ENCODE measurements at places on chromosomes 1 and 21.

GRCh38 chr1:155860970-155861510 lies 1.7 kb downstream of the SYT11 start:
- peak; percentile 13 for DNase-seq

- no peak for DNase-seq
Observed at GRCh38 chr21:18705971-18706370, 302.4 kb upstream of the TMPRSS15 start.

GRCh38 chr1:173405834-173406233 lies 71.3 kb upstream of the PRDX6 start:
- no peak for DNase-seq

DNA sequence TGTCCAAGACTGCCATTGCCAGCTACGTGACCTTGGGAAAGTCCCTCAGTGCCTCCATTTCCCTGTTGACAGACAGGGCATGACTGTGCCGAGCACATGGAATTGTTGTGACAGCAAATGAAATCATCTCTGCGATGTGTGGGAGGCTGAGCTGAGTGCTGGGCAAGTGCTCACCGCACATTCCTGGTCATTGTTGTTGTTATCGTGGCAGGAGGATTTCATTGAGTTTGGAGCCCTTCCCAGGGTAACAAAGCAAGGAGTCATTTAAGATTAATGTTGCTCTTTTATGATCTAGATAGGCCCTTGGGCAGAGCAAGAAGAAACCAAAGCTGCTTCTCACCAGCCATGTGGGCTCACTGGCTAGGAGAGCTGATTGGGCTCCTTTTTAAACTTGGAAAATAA lies 39.6 kb upstream of the ITPKB start:
- DNase-seq: no peak

DNA sequence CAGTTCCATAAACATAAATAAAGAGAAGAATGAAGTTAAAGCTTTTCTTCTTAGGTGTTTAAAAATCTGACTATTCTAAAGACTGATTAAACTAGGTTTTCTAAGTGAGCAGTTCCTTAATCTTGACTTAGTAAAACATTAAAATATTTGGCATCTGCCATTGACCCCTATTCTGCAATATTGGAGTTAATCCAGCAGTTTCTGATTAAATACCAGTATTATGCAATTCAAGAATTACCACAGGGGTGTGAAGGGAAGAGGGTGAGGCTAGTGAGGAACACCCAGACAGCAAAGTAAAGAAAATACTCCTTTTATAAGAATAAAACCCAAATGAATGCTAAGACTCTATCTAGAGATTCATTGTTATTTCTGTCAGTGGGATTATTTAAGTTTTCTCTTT lies 40.9 kb downstream of the CLIC4 start:
- no peak for DNase-seq

DNA sequence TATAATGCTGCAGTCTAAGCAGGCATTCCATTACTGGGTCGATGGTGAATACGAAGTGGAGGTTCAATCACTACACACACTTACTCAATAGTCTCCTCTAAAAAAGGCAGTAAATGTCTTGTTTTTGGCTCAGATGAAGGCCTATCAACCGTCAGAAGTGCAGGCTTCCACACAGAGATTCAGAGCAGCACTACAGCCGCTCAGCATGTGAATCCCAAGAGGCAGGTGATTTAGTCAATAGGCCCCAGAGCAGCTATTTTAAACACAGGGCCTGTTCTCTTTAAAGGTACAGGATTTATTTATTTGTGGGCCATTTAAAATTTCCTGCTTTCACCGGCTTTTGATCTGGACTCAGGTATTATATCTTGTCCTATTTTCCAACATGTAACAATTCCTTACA lies 293.7 kb downstream of the RGS7 start:
- no peak for DNase-seq

DNA sequence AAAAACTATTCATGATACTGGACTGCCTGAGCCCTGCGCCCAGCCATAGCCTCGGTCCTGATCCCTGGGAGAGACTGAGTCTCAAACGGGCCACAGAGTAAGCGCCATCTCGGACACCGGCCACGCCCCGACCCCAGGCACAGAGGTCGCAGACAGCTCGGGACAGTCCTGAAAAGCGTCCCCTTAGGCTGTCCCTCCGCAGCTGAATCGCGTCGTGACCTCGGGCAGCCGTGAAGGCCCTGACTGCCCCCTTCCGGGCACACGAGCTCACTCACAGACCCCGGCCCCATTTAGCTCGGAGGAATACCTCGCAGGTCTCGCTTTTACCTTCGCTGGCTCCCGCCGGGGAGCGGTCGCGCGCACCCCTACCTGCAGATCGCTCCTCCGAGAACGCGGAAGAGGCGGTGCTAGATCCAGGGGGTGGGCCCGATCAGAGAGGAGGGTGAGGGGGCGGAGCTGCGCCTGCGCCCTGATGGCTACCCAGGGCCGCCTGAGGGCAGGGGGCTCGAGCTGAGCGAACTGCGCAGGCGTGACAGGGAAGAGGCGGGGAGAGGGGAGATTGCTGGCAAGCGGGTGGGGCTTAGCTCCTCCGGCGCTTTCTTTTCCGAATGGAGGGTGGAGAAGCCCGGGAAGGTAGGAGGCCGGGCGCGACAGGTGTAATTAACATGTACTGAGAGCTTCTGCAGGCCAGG lies at the start of gene MKNK1:
Gene MKNK1, minus strand, starts transcription at position 411 of the 692 bp plus-strand sequence. CDS start 20,941 bp downstream, outside the sequence.
- no peak for DNase-seq

DNA sequence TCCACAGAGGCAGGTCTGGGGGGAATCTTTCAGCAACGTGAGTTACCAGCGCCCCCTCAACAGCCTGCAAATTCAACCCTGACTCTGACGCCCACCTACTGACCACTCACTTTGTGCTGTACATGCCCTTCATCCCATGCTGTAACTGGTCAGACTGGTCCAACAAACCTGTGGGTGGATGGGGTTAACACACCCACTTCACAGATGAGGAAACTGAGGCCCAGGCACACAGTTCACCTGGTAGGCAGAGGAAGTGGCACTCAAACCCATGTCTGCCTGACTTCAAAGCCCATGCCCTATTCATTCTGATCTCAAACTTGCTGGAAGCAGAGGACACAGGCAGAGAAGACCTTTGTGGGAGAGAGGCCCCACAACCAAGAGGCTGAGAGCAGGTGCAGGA lies 172.9 kb downstream of the TRABD2B start:
- DNase-seq: no peak

DNA sequence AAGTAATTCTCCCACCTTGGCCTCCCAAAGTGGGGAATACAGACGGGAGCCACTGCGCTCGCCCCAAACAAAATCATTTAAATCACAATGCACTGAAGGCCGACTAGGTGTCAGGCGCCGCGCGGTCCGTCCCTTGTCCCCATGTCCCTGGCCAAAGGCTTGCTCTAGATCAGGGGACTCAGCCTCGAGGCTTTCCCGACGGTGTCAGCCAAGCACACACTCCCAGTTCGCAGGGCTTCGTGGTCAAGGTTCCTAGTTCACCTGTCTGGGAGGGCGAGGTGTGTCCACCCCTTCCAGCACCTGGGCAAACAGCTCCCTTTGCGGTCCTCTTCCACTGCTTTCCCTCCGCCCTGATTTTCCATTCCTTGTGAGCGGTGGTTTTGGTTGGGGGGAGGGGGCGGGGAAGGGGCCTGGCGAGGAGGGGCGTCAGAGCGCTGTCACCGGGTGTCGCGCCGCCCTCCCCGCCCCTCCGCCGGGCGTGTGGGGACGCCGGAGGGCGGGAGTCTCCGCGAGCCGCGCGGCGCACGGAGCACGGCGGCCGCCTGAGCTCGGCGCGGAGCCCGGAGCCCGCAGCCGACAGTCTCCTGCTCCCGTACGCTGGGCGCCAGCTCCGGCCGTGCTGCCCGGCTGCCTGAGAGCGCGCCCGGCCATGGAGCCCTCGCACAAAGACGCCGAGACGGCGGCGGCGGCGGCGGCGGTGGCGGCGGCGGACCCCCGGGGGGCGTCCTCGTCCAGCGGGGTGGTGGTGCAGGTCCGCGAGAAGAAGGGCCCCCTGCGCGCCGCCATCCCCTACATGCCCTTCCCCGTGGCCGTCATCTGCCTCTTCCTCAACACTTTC lies at the start of gene STUM:
Gene STUM, plus strand, starts transcription at position 509 of the 838 bp plus-strand sequence. Its CDS starts 141 bp downstream, at position 650.
- DNase-seq: peak; percentile 27

- DNase-seq: no peak
Observed at GRCh38 chr1:109078317-109078716, 2.5 kb upstream of the TAF13 start.

- no peak for DNase-seq
Observed at GRCh38 chr1:9503001-9503675, 36.1 kb upstream of the SLC25A33 start.

DNA sequence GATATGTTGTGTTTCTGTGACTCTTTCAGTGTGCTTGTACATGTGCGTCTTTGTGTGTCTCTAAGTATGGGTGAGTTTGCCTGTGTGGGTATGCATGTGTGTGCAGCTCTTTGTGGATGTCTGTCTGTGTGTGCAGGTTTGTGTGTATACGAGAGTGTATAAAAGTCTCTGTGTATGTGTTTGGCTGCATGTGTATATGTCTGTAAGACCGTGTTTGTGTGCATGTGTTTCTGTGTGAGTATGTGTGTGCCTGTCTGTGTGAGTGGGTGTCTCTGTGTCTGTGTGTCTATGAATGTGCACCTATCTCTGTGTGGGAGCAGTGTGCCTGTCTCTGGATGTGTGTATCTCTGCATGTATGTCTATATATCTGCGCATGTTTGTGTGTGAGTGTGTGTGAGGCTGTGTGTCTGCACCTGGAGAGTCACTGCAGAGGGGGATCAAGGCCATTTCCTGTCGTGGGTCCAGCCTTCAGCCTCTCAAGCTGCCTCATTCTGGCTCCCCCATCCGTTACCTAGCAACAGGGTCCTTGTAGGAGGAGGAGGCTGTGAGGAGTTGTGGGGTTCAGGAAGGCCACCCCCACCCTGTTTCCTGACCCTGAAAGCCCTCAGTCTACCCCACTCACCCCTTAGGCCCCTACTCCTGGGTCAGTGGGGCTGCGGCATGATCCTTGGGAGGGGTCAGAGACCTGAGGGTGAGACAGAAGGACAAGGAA lies 10.4 kb downstream of the FGR start:
- no peak for DNase-seq

DNA sequence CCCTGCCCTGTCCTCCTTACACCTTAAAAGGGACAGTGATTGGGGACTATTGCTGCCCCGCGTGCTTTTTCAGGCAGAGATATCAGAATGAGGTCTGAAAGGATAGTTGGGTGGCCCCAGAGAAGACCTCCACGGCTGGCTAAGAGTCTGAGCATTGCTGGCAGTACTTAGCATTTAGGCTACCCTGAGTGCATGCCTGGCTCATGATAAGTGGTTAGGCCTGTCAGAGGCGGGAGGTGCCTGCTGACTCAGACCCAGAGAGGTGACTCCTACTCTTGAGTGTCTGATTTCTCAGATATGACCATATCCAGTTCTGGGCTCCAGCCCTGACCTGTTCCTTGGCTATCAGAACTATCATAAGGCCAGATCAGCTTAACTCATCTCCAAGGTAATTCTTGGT lies 213.7 kb downstream of the PBX1 start:
- DNase-seq: no peak

DNA sequence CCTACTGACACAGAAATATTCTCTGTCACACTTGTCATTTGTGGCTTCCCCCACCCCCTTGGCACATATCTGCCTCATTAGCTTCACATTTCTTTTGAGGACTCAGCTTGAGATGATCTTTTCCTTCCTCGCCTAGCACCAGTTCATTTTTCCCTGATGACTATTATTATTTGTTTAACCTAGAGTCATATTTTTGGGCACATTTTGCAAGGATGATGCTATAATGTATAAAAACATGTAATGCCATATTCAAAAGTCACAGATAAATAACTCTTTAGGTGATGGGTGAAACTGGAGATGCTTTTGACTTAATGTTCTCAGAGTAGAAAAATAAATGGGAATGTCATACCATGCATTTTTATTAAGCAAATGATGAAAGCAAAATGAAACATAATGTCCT lies 202.7 kb downstream of the BACH1 start:
- no peak for DNase-seq

DNA sequence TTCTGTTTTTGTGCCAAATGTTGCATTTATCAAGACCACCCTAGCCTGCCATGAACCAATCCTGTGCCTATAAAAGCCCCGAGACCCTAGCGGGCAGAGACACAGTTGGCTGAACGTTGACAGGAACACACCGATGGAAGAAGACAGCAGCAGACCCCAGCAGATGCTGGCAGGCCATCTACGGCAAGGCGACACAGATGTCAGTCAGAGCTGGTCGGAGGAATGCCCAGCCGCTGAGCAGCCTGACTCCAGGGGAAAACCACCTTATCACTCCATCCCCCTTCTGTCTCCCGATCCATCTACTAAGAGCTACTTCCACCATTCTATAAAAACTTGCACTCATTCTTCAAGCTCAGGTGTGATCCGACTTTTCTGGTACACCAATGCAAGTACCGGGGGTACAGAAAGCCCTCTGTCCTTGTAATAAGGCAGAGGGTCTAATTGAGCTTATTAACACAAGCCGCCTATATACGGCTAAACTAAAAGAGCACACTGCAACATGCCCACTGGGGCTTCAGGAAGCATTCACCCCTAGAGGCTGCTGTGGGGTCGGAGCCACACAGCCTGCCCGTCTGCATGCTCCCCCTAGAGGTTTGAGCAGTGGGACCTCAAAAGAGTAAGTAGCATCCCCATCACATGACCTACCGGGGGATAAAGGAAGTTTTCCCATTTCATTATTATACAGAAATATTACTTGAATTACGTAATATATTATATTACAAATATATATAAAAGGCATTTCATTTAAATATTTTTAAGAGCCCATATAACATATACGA lies 1156.3 kb upstream of the B3GALT2 start:
- DNase-seq: no peak

DNA sequence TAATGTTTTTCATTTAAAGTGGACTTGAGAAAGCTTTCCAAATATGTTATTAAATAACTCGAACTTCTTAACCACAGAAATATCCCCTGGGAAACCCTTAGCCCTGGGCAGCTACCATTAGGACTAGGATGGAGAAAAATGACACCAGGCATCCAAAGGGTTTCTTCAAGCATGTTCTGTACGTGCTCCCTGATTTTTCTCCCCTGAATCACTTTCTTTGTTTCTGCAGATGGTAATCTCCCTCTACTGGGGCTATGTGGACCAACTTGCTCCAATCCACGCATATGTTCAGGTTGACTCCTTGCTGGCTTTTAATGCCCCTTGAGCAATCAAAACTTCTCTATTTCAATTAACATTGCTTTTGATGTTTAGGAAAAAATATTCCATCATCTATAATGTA lies 312.7 kb upstream of the C1orf87 start:
- no peak for DNase-seq

GRCh38 chr1:167067904-167068303 lies 22.3 kb downstream of the GPA33 start:
- DNase-seq: no peak

GRCh38 chr1:221397141-221397540 lies 344.7 kb downstream of the DUSP10 start:
- DNase-seq: no peak

- no peak for DNase-seq
Observed at GRCh38 chr1:147072482-147073432, 99.5 kb downstream of the PRKAB2 start.

GRCh38 chr1:152020849-152021248 lies 16.0 kb downstream of the S100A11 start:
- DNase-seq: no peak
